Progenitor cell of endocrine pancreas (in vitro differentiated cells): ENCODE measurements at places on chromosomes 11 and 22. TPM values are rescaled to one million over a fixed set of nuclear protein-coding genes. Genes with fewer than 3 reads are reported as not detected.

- no peak for DNase-seq
- no peak overlapping the region for H3K27ac ChIP-seq
Observed at GRCh38 chr22:35148866-35149548, 83.0 kb downstream of the ISX start.

DNA sequence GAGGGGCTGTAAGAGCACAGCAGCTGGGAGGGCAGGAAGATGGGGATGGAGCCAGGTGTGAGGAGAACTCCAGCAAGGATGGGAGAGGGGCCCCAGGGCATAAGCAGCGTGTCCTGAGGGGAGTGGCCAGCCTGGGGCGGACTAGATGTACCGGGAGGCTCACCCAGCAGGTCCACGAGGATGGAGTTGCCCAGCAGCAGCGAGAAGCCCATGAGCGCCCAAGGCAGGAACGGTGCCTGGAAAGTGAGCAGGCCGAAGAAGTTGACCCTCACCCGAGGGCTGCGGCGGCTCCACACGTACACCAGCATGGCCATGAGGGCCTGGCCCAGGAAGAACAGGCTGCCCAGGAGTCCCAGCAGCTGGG is 1.3 kb downstream of the DERL3 start:
- H3K27ac ChIP-seq = no peak overlapping the region
- H3K4me3 ChIP-seq = no peak overlapping the region
- H3K4me1 ChIP-seq = peaks cover 8% of the 10 kb centered on the region
- H3K36me3 ChIP-seq = peaks cover 8% of the 10 kb centered on the region
- peaks cover 26% of the 10 kb centered on the region for H3K27me3 ChIP-seq
- DNase-seq = no peak

- no peaks in the 10 kb centered on the region for H3K4me1 ChIP-seq
- H3K4me3 ChIP-seq = no peak overlapping the region
- H3K27me3 ChIP-seq = no peaks in the 10 kb centered on the region
- DNase-seq = no peak
- peaks cover 5% of the 10 kb centered on the region for H3K36me3 ChIP-seq
Observed at GRCh38 chr22:43050995-43051394, 36.0 kb upstream of the PACSIN2 start.

DNA sequence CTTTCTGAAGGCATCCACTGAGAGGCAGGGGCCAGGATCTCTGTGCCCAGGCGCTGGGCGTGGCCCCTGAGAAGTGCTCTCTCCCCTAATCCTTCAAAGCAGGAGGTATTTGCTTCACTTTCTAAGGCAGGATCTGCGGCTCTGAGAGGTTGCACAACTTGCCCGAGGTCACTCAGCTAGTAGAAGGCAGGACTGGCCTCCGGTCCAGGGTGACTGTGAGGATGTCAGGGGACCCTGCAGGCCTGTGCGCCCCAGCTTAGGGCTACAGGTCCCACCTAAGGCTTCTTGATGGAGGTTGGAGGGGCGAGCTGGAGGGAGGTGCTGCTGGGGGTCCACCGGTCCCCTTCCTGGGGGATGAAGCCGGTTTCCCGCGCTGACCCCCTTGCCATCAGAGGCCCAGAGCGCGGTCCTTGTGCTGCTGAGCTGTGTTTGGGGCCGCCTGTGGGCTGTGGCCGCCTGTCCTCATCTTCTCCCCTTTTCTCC is 979 bp downstream of the SMIM38 start:
- no peaks in the 10 kb centered on the region for H3K36me3 ChIP-seq
- H3K4me3 ChIP-seq = no peak overlapping the region
- peaks cover 20% of the 10 kb centered on the region for H3K4me1 ChIP-seq
- peaks cover 8% of the 10 kb centered on the region for H3K27me3 ChIP-seq
- no peak for DNase-seq

DNA sequence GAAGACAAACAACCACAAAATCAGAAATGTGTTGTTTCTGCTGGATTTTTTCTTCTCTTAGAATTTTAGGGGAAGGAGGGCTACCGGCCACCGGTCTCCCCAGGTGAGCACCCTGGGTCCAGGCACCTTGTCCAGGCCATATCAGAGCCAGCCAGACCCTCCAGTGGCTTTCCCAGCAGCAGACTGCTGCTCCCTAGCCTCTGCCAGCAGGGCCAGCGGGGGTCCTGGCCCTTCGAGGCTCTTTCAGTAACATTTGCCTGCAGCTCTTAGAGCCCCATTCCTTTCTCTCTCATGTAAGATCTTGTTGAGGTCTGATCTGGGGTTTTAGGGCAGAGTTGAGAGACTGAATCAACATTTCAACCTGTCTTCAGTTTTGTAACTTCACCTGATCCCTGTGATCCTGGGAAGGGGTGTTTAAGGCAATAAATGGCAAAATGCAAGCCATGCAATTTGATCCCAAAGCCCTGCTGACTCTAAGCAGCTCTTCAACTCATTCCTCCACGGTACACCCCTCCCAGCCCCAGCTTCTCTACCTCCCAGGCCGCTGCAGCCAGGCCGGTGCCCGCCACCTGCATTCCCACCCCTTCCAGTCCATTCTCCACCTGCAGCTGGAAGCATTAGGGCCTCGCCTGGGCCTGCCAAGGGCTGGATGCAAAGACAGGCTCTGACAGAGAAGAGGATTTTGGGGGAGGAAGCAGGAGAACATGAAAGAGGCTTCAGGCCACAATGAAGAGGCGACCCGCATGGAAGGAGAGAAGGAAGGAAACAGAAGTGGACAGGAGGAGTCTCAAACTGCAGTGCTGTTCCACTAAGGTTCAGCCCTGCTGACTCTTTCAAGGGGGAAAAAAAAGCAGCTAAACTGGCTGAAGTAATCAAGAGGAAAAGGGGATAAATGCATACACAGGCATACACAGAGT is 113.0 kb upstream of the FGF3 start:
- peaks cover 15% of the 10 kb centered on the region for H3K27me3 ChIP-seq
- no peak overlapping the region for H3K27ac ChIP-seq
- no peaks in the 10 kb centered on the region for H3K36me3 ChIP-seq
- no peak overlapping the region for H3K4me3 ChIP-seq

GRCh38 chr11:20934516-20934915 is 265.1 kb downstream of the NELL1 start:
- H3K4me1 ChIP-seq = no peaks in the 10 kb centered on the region
- H3K36me3 ChIP-seq = no peaks in the 10 kb centered on the region
- H3K27ac ChIP-seq = no peak overlapping the region
- no peak overlapping the region for H3K4me3 ChIP-seq

DNA sequence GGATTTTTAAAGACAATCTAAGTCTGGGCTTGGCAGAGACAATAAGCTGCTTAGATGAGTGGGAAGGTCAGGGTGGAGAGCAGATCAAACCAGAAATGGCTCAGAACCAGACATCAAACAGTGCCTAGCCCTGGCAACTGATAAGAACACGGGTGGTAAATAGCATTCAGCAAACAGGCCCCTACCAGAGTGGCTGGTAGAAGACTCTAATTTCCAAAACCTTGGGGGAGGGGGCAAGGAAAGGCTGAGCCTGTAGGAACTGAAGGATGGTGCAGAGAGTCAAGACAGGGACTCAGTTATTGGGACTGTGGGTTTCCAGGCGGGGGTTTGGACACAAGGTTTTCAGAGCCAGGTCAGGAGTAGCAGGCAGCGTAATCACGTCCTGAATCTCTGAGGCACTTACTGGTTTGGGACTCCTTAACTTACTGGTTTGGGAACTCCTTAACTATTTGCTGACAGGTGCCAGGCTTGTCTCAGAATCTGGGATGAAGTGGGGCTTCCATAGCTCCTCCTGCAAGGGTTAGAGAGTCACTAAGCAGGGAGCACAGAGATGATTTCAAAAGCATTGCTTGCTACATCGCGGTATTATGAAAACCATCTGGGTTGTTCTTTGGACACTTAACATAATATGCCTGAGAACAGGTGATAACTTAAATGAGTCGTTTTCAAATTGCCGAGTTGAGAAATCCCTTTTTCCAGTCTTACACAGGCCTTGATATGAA is 5.7 kb upstream of the ABTB2 start:
- peaks cover 6% of the 10 kb centered on the region for H3K4me1 ChIP-seq
- no peak overlapping the region for H3K27ac ChIP-seq
- DNase-seq = no peak
- no peaks in the 10 kb centered on the region for H3K36me3 ChIP-seq
- H3K4me3 ChIP-seq = no peak overlapping the region
- peaks cover 3% of the 10 kb centered on the region for H3K27me3 ChIP-seq

GRCh38 chr11:130068986-130069658 is 572 bp upstream of the APLP2 start:
- H3K36me3 ChIP-seq = no peaks in the 10 kb centered on the region
- H3K27ac ChIP-seq = peak overlapping the region; percentile 95
- peaks cover 18% of the 10 kb centered on the region for H3K4me1 ChIP-seq
- peaks cover 14% of the 10 kb centered on the region for H3K27me3 ChIP-seq

DNA sequence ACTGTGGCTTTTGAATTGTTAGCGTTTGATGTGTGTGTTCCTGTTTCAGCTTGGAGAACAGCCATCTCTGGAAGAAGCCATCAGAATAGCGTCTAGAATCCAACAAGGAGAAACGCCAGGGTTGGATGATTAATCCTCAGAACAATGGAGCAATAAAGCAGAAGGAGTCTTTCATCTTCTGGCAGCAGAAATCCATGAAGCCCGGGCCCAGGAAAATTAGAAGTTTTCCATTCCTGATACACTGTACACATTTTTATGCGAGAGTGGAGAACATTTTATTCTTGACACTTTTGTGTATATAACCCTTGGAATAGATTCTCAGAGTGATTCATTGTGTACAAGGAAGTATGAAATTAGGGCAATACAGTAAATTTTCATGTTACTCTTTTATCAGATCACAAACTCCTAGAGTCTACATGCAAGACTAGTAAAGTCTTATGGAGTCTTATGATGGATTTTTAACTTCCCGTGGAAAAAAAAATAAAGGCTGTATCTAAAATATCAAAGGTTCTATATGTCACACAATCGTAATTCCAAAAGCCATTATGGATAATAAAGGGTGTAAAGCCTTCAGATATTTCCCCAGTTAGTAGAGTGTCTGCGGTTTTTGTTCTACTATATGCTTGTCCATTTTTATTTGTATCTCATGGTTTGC is 45.9 kb upstream of the WEE1 start:
- H3K36me3 ChIP-seq = peaks cover 15% of the 10 kb centered on the region
- no peaks in the 10 kb centered on the region for H3K27me3 ChIP-seq
- H3K4me1 ChIP-seq = peaks cover 42% of the 10 kb centered on the region
- peak overlapping the region; percentile 70 for H3K27ac ChIP-seq
- no peak for DNase-seq

DNA sequence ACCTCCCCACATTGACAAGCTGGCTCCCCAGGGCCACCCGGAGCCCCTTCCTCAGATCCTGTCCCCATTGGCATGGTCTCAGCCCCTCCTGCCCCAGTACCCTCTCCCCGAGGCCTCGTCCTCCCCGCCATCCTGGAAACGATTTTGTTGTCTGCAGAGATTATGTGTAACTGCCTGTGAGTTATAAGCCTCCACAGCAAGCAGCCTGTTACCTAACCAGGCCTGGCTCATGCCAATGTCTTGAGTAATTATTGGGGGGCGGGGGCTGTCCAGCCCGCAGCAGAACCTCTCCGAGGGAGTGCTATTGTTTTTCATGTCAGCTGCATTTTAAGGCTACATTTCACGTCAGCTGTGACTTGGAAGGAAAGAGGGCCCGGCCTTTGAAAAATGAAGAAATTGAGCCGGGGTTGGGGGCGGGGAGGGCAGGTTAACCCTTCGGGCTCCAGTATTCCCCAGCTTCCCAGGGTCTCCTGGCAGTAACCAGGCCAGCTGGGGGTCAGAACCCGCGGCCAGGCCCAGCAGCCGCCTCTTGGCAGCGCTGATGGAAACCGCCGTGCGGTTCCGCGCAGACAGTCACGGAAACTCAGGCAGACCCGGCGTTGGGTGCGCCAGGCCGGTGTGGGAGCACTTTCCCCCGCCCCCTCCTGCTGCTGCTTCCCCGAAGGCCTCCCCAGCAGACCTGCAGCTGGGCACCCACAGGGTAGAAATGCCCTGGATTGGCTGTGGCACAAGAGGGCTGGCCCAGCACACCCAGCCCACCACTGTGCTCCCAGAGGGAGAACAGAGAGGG is 59.5 kb downstream of the CDKN1C start:
- no peak overlapping the region for H3K4me3 ChIP-seq
- DNase-seq = no peak
- H3K27me3 ChIP-seq = peaks cover 45% of the 10 kb centered on the region
- no peak overlapping the region for H3K27ac ChIP-seq
- H3K36me3 ChIP-seq = peaks cover 17% of the 10 kb centered on the region
- peaks cover 9% of the 10 kb centered on the region for H3K4me1 ChIP-seq

DNA sequence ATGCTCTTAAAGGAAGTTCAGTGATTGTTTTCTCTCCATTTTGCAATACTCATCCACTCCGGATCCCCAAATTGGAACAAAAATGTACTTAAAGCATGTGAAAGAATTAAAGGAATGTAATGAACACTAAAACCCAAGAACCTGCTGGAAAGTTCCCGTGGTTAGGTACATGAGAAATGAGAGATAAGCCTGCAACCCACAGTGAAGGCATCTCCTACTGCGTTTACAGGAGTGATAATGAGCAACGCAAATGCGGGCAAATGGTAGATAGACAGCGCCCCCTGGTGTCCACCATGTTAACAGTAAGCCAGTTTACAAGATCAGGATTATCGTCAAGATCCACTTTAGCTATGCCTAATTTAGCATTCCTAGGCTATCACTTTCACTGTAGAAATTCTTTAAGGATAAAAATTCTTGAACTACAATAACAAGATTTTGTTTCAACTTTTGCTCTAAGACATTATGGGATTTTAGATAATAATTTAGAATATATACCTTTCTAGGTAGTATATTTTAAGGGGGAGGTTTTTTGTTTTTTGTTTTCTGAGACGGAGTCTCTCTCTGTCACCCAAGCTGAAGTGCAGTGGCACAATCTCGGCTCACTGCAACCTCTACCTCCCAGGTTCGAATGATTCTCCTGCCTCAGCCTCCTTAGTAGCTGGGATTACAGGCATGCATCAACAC is 29.9 kb downstream of the ALG9 start:
- H3K36me3 ChIP-seq = peaks cover 9% of the 10 kb centered on the region
- H3K4me3 ChIP-seq = no peak overlapping the region
- no peak overlapping the region for H3K27ac ChIP-seq
- no peaks in the 10 kb centered on the region for H3K27me3 ChIP-seq
- DNase-seq = peak; percentile 75

- H3K4me3 ChIP-seq = no peak overlapping the region
- DNase-seq = no peak
- H3K4me1 ChIP-seq = peaks cover 4% of the 10 kb centered on the region
- peaks cover 25% of the 10 kb centered on the region for H3K36me3 ChIP-seq
- H3K27ac ChIP-seq = no peak overlapping the region
- H3K27me3 ChIP-seq = no peaks in the 10 kb centered on the region
Observed at GRCh38 chr11:36635066-36635862, 37.2 kb upstream of the RAG2 start.

Gene NPTXR
- total RNA-seq = 4.7 TPM in 2 replicates

Gene CDON
- 24.9 and 26.4 TPM in 2 replicates for total RNA-seq

Gene KCNC1
- total RNA-seq = 0.67 and 1.2 TPM in 2 replicates

Gene OR8G1
- total RNA-seq = not detected in 2 replicates

Gene CASP4
- total RNA-seq = 0.98 TPM in 1 of 2 replicates, not detected in the other
